ENCODE measurements at places on chromosomes 7 and 10.

- DNase-seq, result no peak
Observed at GRCh38 chr10:71981015-71981875, 17.1 kb downstream of the CHST3 start.

- DNase-seq, result no peak
Observed at GRCh38 chr10:56662765-56663447, 301.8 kb upstream of the ZWINT start.

DNA sequence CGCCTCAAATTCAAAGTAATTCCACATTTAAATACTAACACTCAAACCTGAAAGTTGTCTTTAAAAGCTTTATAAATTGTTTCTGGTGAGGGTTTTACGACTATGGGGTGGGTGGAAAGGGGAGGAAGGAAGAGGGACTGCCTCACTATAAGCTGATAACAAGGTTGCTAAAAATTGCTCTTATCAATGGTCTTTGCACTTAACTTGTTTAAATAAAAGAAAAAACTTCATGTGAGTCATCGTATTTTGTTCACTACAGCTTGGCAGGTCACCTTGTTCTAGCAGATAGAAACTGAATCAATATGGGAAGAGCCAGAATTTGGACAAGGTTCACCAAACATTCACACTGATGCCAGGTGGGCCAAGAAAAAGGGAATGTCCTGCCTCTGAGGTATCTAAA is 129.2 kb downstream of the TES start:
- no peak for DNase-seq

DNA sequence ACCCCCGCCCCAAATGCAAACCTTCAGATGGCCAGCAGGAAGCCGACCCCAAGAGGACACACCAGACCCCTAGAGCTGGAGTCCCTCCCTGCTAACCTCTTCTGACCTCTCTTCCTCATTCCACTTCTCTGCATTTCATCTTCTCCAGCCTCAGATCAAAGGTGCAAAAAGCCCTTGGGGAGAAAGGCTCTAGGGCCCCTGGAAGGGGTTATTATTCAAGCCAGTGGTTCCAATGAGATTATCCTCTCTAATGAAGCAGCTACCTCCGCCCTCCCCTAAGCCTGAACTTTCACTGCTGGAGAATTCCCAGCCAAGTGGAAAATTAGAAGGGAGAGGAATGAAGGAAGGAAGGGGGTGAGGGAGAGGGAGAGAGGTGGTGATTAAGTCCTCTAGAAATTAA is 343.9 kb downstream of the PLXNA4 start:
- DNase-seq, result no peak

DNA sequence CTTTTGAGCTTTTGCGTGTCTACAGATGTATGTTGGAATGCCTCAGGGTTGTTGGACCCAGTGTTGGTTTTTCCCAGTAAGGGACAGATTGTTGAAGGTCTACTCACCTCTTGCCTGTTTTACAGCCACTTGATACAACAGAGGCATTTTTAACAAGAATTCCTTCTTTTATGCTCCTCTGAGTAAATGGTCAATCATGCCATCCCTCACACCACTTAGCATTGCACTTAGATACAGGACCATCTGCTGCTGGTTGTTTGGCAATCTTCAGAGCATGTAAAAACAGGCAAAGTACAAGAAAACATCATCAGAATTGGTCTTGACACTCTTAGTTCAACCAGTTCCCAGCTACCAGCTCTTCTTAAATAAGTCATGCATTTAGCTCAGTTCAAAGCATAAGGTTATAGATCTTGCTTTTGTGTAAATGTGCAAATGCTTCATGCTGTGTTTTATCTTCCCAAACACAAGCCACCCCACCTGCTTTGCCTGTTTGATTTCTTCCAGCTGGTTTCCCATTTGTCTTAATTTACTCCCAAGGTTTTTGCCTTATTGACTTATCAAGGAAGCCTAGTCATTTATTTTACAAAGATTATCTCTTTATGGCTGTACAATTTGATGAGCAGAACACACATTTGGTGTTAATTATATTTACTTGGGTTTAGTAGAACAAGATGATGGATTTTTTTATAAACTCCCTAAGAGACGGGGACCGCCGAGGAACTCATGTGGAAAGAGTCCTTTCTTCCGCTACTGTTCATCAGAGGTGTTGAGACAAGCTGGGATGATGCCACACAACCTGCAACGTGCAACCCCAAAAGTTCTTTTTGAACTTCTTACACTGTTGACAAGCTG is 136.6 kb downstream of the AHR start:
- no peak for DNase-seq

- no peak for DNase-seq
Observed at GRCh38 chr7:11709196-11709595, 122.8 kb downstream of the THSD7A start.

DNA sequence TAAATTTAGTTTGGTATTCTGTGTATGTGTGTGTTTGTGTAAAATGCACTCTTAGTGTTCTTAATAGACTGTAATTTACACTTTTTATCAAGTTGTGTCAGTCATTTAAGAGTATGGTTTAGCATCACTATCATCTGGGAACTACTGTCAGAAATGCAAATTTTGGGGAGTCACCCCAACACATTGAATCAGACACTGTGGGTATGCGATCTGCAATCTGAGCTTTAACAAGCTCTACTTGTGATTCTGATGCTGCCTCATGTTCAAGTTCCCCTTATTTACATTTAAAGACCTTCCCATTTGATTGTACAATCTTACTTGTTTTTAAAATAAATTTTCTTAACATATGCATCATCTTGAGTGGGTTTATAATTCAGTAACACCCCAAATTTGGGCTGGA is 218.1 kb upstream of the FOXP2 start:
- no peak for DNase-seq

GRCh38 chr7:108486291-108486966 is 30.2 kb upstream of the NRCAM start:
- DNase-seq, result no peak

DNA sequence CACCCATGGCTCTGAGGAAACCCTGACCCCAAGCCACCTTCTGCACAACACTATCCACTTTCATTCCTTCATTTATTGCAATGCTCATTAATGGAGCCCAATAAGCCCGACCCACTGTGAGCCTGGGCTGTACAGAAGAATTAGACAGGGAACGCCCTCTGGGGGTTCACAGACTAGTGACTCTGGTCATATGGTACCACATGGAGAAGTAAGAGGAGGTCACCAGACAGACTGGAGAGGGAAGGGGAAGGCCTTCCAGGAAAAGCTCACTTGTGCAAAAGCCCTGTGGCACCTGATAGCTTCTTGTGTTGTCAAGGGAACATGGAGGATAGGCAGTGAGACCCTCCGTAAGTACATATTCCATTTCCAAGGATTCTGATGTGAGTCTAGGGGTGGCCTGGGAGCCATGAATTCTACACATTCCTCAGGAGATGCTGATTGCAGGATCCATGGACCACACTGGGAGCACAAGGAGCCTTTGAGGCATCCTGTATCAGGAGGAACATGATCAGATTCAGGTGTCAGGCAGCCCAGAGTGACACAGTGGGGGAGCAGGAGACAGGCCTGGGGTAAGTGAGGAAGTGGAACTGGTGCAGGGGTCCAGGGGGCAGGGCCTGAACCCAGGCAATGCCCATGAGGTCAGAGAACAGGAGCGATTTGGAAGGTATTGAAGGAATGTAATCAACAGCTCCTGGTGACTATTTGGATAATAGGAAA is 19.9 kb downstream of the TMEM72 start:
- DNase-seq, result no peak

GRCh38 chr7:117068511-117069145 is 115.3 kb downstream of the ST7 start:
- no peak for DNase-seq

DNA sequence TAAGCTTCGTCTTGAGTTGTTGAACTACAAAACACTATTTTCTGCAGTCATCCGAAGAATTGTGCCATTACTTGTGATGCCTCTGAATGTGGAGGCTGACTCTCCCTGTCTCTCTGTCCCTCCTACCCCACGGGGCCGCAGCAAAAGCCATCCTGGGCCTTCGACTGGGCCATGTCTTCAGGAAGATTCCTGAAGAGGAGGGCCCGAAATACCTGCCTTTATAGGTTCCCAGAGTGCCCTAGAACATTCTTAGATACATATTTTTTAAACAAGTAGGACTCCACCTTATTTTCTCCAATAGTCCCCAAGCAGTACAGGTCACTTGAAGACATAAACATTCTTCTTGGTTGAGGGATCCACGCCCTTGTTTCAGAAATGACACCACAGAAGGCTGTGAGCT is 8.1 kb downstream of the IGFBP3 start:
- DNase-seq, result no peak

GRCh38 chr10:92811986-92812385 is 36.3 kb upstream of the EXOC6 start:
- no peak for DNase-seq

DNA sequence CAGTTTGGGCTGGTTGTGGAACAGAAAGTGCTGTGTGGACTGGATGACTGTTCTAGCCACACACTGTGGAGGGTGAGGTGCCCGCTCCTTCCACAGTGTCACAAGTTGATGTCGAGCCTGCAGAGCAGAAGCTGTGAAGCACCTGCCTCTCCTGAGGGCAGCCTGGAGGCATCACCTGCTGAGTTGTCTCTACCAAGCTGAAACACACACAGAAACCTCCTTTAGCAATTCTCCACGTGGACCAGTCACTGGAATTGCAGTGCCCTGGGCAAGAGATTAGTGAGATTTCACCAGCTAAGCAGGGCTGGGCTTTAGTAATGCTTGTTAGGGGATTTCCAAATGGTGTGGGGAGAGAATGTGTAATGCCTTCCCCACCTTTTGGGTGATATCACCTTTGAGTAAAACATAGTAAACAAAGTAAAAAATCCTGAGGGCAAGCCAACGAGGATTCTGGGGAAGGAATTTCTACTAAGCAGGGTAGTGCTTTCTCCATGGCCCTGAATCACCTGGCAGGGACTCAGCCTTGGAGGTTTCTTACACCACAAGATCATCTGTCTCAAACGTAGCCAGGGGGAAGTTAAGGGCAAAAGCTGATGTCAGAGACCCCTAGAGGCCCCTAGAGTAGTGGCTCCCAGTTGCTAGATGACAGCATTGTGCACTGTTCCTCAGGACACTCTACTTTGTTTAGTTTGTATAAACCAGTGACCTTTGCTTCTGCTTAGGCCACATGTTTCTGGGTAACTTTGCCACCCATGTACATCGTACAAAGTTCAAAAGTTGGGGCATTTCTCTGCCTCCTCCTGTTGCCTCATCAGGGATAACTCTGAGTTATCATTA is 233.1 kb upstream of the IGFBP3 start:
- no peak for DNase-seq

DNA sequence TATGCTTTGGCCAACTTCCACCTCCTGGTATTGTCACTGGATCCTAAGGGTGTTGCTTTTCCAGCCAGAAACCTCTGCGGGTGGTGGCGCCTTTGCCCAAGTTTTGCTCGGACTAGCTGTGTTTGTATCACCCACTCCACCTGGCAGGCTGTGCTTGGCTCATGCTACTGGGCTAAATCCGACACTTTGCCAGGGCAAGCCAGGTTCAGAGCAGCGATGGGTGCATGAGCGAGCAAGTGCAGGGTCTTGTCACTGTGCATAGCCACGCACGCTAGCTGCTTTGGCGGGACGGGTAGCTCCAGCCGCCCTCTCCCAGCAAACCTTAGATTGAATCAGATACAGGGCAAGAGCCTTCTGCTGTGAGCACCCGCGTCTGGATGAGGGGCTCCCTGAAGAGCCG is 737.5 kb downstream of the PCDH15 start:
- DNase-seq, result no peak

GRCh38 chr10:50968386-50969091 is 83.1 kb upstream of the A1CF start:
- no peak for DNase-seq

DNA sequence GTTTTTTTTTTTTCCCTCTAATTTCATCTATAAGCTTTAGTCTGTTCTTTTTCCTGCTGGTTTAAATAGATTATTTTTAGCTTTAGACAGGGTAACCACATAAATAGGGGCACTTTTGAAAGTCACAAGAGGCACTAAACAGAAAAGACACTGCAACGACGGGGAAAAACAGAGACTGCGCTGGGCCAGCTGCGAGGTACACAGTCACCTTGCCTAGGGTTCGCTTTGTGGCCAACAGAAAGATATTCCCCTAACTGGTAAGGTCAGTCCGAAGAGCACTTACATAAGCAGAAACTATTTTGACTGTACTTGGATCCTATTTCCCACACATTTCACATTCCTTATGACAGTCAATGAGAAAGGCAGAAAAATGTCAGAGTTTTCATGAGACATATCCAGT is 175.6 kb upstream of the PHF14 start:
- no peak for DNase-seq

DNA sequence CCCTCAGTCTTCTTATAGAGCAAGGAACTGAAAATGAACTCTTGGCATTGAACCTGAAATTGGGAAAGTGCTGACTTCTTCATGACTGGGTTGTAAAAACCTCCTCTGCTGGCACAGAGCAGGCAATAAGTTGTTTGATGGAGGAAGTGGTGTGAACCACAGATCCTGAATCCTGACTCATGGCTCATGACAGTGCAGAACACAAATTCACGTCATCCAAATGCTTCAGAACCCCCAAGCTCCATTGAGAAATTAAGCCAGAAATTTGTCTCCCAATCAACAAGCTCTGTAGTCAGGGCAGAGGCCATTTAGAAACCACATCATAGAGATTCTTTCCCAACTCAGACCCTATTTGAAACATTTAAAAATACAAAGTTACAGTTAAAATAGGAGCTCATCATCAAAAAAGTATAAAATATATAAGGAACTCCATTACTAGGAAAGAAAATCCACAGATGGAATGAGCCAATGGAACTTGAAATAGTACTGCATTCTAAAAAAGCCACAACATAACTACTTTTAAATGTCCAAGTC is 10.3 kb upstream of the STK17A start:
- DNase-seq, result no peak

- DNase-seq, result no peak
Observed at GRCh38 chr10:14240253-14241189, 90.2 kb downstream of the FRMD4A start.

DNA sequence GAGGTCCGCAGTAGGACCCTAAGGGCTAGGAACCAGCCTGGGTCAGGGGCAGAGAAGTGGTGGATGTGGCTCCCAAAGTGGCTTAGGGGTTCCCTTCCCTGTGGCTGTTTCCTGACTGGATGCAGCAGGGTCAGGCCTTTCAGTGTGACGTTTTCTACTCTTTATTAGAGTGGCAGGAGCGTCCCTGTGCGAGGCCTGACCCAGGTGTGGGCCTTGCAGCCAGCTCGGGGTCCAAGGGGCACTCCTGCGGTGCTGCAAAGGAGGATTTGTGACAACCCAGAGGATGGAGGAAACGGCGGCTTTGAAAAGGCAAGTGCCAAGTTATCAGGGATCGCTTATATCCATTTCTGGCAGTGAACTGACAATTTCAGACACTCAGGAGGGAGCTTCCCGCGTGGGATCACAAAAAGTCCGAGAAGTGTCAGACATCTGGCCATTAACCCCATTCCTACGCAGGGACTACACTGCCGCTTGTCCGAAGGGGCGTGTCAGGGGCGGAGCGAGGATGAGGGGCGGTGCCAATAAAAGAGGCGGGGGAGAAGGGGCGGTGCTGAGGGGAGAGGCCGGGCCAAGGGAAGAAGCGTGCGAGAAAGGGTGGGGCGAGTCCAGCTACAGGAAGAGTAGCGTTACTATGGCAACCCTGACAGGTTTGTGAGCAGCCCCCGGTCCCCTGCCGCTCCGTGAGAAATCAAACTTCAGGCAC is 98.8 kb upstream of the ZNF722 start:
- DNase-seq, result peak; percentile 24

GRCh38 chr7:32223071-32223650 is 153.0 kb upstream of the PDE1C start:
- no peak for DNase-seq
